ENCODE measurements at places on chromosomes 4 and X.

GRCh38 chrX:132737743-132738142, 220.7 kb downstream of the HS6ST2 start:
- DNase-seq, result no peak

DNA sequence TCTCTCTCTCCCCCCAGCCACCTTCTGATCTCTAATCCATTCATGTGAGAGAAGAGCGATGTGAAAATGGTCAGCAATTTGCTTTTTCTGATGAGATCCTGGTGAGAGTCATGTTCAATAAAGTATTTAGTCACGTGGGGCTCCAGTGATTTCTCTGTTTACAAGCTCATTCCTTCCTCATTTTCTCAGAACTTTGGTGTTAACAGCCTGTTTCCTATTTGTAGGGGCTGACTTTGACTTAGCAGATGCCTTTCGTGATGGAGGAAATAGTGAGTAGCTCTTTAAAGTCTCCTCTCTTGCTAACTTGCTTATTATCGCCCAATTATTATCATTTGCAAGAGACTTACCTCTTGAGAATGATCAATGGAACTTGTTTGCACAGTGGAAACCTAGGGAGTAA, 72.6 kb upstream of the CD99 start:
- DNase-seq, result no peak

DNA sequence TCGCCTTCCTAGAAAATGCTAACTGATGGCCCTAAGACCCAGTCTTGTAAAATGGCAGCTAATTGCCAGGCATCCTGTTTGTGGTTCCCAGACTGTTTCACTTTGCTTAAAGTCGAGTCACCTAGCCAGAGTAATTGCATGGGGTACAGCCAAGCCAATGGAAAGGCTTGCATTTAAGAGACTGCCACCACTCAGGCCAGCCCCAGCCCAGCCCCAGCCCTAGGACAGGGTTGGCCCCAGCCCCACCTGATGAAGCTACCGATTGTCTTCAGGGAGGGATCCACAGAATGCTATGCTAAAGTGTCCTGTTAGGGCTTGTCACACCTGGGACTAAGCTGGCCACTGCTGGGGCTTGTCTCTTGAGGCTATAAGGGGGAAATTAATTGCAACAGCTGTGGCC, 194.6 kb upstream of the KLF3 start:
- DNase-seq, result no peak

DNA sequence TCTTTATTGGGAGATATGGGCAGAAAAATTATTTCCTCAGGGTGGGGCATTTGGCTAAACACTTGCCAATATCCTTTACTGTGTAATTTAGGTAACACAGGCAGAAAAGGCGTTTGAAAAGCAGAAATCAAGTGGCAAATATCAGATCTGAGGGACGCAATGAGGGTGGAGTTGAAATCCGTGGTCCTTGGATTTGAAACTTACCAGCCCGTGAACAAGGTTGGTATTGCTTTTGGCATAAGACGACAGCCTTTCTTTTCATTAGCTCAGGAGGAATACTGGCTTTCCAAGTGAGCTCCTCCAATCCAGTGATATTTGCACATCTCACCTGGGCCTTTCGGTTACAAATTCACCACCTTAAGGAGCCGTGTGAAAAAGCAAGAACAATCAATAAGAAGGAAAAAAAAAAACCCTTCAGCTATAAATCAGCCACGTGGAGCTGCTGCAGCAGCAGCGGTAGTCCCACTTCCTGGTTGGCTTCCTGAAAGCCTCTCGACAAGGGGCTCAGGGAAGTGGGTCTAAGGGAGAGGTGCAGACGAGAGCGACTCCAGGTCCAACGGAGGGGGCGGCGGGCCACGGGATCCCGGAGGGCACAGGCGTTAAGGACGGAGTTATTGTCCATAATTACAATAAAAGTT, 734 bp upstream of the GALNT7 start:
- no peak for DNase-seq

DNA sequence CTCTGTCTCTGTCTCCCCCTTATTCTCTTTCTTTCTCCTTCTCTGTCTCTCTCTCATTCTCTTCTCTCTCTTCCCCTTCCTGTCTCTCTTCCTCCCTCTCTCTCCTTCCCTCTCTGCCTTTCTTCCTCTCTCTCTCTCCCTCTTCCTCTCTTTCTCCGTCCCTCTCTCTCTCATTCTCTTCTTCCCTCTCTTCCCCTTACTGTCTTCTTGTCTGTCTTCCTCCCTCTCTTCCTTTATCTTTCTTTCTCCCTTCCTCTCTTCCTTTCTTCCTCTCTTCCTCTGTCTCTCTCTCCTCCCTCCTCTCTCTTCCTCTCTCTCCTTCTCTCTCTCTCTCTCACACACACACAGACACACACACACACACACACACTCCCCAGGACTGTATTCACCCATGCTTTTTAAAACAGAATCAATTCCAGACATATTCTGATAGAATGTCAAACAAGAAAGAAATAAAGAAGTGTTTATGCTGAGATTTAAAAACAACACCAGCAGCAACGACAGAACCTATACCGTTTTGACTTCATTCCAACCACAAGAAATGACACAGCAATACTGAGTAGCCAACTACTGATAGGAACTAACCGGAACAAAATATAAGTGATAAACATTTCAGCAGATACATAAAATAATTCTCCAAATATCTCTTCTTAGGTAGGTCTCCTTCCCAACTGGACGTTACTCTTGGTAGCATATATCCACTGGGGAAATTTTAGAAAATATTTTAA, 296.7 kb downstream of the ASMT start:
- DNase-seq, result no peak

All from omental fat pad (tissue), 4 donors.